ENCODE measurements at places on chromosomes 3 and 15.

GRCh38 chr15:39431376-39431775 lies 149.5 kb upstream of the THBS1 start:
- DNase-seq, result no peak

DNA sequence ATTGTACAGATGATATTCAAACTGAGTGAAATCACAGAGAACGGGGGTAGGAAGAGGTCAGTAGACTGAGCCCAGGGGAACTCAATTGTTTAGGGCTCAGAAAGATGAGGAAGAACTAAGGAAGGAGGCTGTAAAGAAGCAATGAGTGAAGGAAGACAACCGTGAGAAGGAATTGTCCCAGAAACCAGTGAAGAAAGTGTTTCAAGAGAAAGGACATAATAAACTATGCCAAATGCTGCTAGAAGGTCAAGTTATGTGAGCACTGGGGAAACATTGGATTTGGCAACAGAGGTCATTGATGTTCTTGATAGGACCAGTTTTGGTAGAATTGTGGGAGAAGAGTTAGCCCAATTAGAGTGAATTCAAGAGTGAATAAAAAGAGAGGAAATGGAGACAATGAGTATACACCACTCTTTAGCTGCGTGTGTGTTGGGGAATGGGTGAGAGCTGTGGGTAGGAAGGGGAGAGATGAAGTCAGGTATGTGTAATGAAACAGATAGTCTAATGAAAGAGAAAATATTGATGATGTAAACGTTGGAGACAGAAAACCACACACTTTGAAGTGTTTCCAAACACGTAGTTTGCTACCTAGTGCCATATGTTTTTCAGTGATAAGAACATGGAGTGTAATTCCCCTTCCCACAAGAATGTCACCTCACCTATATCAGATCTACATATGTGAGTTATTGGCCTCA lies 42.5 kb upstream of the MME start:
- DNase-seq, result no peak

DNA sequence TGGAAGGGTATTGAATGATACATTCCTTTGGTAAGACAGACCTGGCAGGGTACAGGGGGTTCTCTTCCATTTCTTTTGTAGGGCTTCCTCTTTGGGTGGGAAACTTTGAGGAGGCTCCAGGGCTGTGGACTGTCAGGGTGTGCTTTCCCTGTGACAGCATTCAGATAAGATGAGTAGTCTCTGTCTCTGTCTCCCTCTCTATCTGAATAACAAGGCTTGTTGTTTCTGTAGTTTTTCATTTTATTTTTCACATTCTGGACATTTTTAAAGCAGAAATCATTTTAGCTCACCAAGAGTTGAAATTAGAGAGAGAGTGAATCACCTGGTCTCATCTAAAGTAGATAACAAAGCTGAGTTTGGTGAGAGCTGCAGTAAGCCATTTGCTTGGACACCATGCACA lies 100.8 kb upstream of the TPM1 start:
- DNase-seq, result no peak

DNA sequence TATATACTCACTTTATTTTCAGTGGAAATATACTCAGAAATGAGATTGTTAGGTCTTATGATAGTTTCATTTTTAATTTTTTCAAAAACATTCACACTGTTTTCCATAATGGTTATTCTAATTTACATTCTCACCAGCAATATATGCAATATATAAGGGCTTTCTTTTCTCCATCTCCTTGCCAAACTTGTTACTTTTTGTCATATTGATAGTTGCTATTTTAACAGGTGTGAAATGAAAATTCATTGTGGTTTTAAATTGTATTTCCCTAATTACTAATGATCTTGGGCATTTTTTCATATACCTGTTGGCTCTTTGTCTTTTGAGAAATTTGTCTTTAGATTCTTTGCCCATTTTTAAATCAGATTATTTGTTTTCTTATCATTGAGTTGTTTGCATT lies 325.2 kb downstream of the DIPK2A start:
- DNase-seq, result no peak

GRCh38 chr3:50610181-50610971 lies 1.2 kb downstream of the CISH start:
- no peak for DNase-seq

GRCh38 chr3:141605883-141606282 lies 119.1 kb downstream of the RASA2 start:
- DNase-seq, result no peak

GRCh38 chr3:126431103-126431534 lies 36.4 kb downstream of the CFAP100 start:
- DNase-seq, result no peak

DNA sequence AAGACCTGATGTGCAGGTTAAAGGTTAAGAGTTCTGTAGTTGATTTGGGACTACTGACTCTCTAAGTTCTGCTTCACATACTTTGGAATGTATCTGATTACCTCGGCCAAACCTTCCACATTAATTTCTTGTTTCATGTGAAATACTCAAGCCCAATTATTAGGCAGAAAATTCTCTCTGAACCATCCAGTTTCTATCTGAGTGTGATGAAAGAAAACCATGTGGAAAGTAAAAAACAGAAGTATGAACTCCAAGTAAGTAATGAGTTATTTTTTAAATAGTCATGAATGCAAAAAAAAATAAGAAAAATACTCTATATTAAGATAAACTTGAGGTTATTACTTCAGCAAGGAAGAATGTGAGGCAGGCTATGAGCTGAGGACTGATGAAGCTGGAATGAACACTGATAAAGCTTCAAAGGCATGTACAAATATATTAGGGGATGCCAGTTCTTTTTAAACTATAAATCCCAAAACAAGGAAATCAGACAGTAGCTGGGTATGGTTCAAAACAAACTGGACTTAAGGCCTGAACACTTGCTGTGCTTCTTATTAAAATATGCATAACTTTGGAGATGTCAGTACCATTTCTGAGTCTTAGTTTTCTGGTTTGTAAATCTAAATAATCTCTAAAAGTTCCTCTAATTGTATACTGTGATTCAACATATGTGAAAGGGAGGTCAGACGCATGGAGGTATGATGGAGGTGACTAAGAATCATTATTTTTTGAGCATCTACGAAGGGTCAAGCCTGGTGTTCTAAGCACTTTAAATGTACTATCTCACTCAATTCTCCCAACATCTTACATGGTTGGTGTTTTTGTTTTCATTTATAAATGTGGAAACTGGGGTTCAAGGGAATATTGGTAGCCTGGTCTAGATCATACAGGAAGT lies 59.6 kb downstream of the COL6A6 start:
- no peak for DNase-seq

DNA sequence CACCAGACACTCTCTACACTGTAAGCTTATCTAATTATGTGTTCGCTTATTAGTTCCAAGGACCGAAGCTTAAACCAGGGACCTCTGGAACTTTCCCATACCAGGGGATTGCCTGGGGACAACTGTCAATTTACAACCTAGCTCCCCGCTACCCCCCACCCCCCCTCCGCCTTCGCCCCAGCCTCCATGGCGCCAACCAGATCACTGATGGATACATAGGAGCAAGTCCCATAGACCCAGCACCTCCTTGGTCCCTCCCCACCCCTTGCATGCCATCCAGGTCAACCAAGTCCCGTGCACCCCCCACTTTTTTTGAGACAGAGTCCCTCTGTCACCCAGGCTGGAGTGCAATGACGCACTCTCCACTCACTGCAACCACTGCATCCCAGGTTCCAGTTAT lies 930 bp upstream of the PDCD7 start:
- no peak for DNase-seq

GRCh38 chr3:116445311-116445841 lies at the start of gene LSAMP:
LSAMP (minus strand) TSS chr3:116445487.
- DNase-seq, result no peak

DNA sequence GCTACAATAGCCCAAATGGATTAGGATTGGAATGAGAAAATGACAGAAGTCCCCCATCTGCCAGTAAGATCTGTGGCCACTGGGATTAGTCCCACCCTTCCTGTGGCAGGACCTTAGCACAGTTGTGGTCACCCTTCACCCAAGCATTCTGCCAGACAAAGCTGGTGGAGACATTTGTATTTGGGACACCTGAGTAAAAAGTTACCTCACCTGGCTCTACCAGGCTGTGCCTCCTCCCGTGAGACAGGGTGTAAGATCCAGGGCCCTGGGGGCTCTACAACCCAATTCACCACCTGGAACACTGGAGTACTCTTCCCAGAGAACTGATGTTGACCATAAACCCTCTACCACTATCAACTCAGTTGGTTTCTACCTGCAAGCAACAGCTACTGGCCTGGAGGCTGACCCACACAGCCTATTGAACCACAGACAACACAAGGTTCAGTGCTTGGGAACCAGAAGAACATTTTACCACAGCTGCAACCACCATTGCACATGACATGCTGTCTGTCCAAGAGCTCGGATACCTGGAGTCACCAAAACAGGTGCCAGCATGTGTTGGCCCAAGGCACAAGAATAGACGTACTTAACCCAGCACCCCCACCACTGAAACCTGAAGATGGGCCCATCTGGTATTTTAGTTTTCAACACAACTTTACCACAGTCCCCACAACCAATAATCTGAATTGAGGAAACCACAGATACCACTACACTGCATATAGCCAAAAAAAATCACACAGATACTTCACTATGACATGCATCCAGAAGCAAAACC lies 1686.7 kb downstream of the SI start:
- DNase-seq, result no peak

GRCh38 chr3:55804170-55805095 lies 317.3 kb upstream of the WNT5A start:
- DNase-seq, result no peak
